CD4-positive, alpha-beta T cell treated with Interleukin-6 at 100 ng/mL for 8 hours (primary cell): ENCODE measurements at places on chromosomes 7 and 10.
A peak's percentile ranks its signal among the peaks of the same experiment; 100 is the strongest.

DNA sequence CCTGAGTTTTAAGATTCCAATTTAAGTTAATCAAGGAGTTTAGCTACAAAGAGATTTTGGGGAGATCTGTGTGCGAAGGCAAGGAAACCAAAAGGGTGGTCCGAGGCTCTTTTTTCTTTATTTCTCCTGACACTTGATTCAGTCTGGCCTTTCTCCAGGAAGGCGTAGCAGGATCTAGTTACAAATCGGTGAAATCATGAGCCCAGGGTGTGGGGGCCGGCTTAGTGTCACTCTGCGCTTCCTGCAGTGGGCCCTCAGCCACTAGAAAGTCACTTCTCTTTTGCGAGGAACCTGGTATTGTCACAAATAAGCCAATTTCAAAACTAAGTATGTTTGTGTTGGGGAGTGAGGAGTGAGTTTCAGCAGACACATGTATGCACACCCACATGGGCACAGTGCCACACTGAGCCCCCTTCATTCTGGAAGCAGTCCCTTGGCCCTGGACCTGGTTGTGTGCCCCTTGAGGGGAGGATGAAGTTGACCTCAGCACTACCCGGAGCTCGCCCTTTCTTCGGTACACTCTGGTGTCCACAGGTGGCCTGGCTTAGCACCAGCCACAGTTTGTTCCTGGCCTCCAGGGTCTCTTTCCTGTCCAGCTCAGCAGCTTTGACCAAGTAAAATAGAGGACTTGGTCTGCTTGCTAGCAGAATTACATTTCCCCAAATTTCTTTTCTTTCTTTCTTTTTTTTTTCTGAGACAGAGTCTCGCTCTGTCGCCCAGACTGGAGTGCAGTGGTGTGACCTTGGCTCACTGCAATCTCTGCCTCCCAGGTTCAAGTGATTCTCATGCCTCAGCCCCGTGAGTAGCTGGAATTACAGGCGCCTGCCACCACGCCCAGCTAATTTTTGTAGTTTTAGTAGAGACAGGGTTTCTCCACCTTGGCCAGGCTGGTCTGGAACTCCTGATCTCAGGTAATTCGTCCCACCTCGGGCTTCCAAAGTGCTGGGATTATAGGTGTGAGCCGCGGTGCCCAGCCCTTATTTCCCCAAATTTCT lies 84.0 kb upstream of the BTBD16 start:
- DNase-seq, result no peak

GRCh38 chr7:34842782-34843181 lies 184.8 kb downstream of the NPSR1 start:
- DNase-seq, result no peak

DNA sequence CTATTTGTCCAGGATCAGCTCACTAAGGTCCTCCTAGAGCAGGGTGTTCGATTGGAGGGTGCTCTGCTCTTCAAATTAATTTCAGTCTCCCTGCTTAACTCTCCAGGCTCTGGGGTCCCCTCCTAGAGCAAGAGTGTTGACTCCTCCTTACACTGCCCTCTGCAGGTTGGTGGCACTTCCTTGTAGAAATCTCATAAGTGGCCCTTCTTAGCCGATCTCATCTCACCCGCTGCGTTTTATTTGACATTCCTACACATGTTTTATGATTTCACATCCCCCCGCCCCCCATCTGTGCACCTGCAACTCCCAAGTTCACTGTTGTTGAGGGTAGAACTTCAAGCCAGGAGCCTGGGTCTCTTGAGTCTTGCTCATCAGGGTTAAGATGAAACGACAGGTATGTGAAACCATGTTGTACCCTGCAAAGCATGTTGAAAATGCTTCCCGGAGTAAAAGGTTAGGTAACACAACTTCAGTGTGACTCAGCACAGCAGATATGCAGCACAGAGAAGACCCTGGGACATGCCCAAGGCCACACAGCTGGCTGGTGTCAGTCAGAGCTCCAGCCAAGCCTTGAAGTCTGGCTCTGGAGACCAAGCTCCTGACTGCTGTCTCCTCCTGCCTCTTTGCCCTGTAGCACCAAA lies 171.2 kb downstream of the PRKAG2 start:
- no peak for DNase-seq

DNA sequence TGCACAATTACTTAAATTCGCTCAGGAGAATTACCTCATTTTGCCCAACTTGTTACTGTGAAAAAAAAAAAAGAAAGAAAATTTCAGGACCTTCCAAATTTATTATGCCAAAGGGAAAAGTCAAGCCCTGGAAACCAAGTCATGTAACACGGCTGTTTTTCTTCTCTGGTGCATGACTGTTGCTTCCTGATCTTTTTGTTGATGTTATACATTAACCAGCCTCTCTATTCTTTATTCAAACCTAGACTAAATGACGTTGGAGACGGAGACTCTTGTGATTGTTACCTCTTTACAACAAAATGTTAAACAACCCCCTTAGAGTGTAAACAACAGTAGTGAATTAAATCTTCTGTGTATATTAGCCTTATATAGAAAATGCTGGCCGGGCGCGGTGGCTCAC lies 16.1 kb upstream of the ZC3HAV1 start:
- DNase-seq, result no peak

GRCh38 chr7:30671793-30672465 lies 10.3 kb downstream of the CRHR2 start:
- no peak for DNase-seq

DNA sequence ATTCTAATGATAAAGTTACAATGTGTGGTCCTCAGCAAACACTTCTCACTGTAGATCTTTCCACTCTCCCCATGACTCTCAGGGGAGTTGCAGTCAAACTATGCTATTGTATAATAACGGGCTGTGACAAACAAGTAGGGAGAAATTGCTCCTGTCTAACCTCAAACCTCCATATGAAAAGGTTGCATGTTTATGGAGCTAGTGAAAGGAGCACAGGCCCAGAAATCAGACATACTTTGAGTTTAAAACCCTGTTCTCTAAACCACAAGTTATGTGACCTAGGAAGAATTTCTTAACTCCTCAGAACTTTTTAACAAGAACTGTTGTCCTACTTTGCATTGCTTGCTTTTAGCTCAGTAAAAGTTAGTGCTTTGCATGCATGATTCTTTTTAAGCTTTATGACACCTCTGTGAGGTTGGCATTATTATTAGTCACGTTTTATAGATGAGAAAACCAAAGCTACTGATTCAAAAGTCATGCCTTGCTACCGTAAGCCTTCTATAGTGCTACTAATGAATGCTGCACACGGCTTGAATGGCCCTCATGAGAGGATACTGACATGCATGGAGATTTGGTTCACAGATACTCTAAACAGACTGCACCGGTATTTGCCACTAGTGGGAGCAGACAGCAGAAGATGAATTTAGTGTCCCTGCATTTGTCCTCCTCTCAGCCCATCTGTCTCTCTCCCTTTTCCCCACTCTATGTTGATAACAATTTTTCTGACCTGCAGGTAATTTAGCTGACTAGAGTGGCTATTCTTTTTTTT lies 129.5 kb upstream of the PCGF5 start:
- no peak for DNase-seq

DNA sequence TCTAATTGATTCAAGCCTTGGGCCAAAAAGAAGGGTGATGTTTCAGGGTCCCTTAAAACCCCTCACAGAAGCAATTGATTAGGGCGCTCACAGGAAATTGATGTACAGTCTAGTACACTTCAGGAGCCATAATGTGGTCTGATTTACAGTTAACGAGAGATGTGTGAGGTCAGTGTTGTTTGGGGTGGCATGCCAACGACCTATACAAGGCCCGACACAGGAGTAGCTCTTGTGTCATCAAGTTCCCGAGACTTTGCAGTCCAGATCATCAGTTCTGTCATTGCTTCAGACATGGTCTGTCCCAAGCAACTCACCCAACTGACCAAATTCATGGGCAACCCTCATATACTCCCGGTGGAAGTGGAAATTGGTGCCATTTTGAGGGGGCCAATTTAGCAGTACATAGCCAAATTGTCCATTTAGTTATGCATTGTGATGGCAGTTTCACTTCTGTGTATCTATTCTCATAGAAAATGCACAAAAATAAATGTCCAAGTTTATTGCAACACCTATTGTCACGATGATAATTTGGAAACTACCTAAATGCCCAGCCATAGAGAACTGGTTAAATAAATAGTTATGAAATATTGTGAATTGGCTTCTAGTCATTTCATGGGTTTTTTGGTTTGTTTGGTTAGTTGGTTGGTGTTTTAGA lies 18.0 kb upstream of the ARID5B start:
- DNase-seq, result no peak

- no peak for DNase-seq
Observed at GRCh38 chr7:33926535-33926934, 21.2 kb downstream of the BMPER start.

GRCh38 chr10:28296023-28296422 lies 6.8 kb downstream of the MPP7 start:
- DNase-seq, result no peak

DNA sequence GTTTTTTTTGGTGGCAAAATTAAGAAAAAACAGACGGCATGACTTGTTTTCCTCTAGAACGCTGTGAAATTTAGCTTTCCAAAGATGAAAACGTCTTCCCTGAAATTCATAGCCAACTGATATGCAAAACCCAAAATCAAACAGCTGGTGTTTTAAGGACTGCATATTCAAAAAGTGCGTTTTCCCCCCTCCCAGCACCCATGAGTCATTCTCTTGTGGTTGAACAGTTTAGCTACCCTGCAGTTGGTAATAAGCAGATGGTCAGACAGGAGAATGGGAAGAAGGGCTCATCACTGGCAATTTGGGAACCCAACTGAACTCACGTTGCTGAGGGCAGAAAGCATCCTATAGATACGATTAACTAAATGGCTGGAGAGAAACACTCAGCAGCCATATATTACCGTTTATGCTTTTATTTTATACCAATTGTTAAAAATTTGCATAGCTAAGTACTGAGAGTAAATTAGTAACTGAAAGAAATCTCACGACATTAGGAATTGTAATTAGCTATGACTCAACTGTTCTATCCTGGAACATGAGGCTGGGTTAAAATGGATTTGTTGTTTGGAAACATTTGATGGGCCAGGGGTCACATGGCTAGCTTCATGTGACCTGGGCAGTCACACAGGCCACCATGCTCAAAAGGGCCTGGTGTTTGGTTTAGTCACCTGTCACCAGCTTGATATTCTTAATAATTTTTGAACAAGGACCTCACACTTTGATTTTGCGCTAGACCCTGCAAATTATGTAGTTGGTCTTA lies 343.1 kb downstream of the PHTF2 start:
- DNase-seq, result no peak

- no peak for DNase-seq
Observed at GRCh38 chr7:129785685-129786514, 166.9 kb downstream of the UBE2H start.

- DNase-seq, result no peak
Observed at GRCh38 chr7:143284591-143285469, at the start of gene TMEM139. TMEM139 (plus strand) TSS chr7:143284958; CDS start chr7:143285958, 1,000 bp downstream.

DNA sequence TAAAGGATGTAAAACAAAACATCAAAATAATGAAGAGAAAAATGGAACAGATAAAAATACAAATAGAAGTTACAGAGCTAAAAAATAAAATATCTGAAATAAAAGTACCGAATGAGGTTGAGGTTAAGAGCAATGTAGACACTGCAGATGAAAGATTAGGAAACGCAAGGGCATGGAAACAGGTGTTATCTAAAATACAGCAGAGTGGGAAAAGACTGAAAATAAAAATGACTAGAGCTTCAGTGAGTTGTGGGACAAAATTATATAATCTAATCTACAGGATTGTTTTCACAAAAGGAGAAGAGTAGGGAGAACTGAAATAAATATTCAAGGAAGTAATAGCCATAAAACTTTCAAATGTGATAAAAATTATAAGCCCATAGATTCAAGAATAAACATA lies 123.8 kb downstream of the PTEN start:
- DNase-seq, result no peak

DNA sequence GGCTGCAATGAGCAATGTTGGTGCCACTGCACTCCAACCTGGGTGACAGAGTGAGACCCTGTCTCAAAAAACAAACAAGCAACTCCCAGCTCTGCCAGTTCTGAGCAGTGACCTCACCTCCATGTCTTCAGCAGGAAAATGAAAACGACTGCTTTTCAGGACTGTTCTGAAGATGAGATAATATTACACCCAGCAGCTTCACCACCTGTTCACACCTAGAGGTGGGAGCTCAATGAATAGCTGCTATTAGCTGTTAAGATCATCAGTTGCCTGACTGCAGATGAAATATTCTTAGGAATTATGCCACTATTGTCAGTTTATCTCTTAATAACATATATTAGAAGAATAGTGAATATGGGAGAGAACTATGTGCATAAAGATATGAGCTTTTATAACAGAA lies 48.4 kb upstream of the CYTH3 start:
- no peak for DNase-seq

DNA sequence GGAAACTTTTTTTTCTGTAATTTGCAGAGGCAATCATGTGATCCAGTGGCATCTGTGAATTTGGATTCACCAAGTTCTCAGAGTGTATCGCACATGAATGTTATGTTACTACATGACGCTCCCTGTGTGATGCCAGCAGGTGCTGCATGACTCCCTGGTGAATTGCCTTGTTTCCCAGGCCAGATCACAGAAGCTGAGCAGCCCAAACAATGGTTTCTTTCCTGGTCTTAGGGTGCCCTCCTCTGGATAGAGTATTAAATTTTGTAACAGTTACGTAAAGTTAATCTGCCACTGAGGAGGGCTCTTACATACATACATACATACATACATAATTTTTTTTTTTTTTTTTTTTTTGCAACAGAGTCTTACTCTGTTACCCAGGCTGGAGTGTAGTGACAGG lies 3.6 kb downstream of the ZSCAN21 start:
- peak; percentile 30 for DNase-seq

DNA sequence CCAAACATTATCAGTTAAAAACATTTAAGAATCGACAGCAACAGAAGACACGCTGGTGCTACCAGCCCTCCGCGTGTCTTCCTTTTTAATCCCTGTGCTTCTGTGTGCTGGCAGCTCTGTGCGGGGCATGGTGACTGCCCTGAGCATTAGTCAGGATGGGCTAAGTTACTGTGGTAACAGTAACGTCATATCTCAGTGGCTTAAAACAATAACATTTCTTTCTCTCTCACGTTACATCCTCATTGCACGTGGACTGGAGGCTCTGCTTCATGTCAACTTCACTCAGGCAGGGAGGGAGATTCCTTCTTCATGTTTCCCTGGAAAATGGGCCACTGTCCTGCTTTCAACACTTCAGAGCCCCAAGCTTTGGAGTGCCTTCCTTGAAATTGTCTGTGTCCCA lies 378.5 kb downstream of the CCSER2 start:
- no peak for DNase-seq

- DNase-seq, result no peak
Observed at GRCh38 chr10:89129911-89130310, 77.2 kb downstream of the CH25H start.

- no peak for DNase-seq
Observed at GRCh38 chr7:151836191-151836926, 40.6 kb downstream of the PRKAG2 start.
